Large intestine (tissue), 12 donors: ENCODE measurements at places on chromosomes 1 and 21.

GRCh38 chr1:10935246-10935645, 77.2 kb upstream of the TARDBP start:
- DNase-seq, result no peak

DNA sequence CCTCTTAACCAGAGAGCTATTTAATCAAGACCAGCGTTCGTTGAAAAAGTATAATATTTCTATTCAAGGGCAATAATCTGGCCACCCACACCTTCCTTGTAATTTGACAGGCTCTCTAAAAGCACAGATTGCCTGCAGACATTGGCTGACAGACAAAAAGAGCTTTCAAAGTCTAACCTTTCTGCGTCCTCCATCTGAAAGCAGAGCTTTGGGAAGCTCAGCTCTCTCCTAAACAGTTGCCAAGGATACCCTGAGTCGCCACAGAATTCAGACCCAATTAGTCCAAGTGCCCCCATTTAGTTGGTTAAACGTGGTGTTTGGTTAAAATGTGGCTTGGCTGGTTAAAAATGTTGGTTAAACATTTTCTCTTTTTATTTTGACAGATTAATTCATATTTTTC, 33.7 kb upstream of the PLA2G2C start:
- no peak for DNase-seq

- no peak for DNase-seq
Measured at GRCh38 chr1:17356387-17357026, 15.5 kb upstream of the PADI6 start.

GRCh38 chr1:3219005-3219790, 150.2 kb downstream of the PRDM16 start:
- peak; percentile 88 for DNase-seq

GRCh38 chr1:184648856-184649201, 105.8 kb downstream of the EDEM3 start:
- no peak for DNase-seq

- no peak for DNase-seq
Measured at GRCh38 chr1:234123867-234124266, 219.4 kb downstream of the SLC35F3 start.
